ENCODE measurements at places on chromosomes 3 and 15.

DNA sequence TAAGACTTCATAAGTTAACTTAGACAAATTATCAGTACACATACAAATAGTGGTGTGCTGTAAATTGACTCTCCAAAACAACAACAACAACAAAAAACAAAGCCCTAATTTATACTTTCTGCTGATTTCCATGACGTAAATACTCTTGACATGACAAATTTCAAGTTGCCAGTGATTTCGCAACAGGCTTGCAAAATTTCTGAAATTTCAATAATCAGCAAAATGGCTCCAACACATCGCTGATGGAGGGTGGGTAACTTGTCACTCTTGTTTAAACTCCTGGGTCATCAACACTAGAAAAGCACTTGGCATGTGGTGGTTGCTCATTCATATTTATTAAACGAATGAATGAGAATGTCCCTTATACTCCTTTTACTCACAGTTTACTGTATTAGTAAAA, 205.2 kb upstream of the SATB1 start:
- no peak for DNase-seq

DNA sequence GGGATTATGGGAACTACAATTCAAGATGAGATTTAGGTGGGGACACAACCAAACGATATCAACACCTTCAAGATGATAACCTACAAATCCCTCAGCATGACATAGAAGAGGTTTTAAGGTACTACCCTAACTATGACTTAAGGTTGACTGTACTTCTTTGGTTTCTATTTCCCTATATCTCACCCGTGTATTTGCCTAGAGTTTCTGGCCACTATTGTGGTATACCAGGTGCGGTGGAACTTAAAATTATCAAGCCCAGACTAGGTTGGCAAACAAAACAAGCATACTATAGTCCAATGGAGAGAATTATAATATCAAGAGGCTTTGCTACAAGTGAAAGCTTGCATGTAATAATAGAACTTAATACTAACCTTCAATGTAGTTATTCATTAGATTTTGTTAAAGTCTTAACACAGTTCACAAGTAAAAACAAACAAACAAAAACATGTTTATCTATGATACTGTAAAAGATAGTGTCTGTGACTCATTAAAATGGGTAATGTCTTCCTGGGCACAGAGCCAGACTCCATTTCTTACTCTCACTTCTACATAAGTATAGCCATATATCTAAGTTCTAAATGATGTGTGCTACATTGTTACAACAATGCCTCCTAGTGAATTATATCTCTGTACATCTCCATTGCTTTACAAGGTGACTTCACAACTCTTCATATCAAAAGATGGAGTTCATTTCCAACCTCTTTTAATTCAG, 479.1 kb downstream of the ZBBX start:
- DNase-seq = peak; percentile 6

GRCh38 chr3:71050166-71050537, 533.4 kb downstream of the FOXP1 start:
- peak; percentile 79 for DNase-seq

DNA sequence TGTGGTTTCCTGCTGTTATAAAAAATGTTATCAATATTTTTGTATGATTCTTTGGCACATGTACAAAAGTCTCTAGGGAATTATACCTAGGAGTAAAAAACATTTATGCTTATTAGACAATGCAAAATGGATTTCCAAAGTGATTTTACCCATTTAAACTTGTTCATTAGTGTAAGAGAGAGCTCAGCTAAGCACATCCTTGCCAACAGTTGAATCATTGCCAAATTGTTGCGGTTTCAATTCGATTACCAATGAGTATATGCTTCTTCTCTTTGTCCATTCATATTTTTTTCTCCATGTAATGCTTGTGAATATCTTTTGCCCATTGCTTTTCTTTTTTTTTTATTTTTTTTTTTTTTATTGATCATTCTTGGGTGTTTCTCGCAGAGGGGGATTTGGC, 17.2 kb downstream of the CASR start:
- DNase-seq = no peak

DNA sequence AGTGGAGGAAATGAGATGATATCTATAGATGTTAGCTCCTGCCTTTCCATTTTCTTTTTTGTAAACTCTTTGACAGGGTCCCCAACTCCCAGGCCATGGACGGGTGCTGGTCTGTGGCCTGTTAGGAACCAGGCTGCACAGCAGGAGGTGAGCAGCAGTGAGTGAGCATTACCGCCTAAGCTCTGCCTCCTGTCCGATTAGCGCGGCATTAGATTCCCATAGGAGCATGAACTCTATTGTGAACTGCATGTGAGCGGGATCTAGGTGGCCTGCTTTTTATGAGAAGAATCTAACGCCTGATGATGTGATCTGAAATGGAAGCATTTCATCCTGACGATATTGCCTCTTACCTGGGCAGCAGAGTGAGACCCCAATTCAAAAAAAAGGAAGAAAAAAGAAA, 56.8 kb upstream of the CHD2 start:
- no peak for DNase-seq

- DNase-seq = no peak
Measured at GRCh38 chr3:193388361-193388760, 9.8 kb upstream of the ATP13A5 start.

DNA sequence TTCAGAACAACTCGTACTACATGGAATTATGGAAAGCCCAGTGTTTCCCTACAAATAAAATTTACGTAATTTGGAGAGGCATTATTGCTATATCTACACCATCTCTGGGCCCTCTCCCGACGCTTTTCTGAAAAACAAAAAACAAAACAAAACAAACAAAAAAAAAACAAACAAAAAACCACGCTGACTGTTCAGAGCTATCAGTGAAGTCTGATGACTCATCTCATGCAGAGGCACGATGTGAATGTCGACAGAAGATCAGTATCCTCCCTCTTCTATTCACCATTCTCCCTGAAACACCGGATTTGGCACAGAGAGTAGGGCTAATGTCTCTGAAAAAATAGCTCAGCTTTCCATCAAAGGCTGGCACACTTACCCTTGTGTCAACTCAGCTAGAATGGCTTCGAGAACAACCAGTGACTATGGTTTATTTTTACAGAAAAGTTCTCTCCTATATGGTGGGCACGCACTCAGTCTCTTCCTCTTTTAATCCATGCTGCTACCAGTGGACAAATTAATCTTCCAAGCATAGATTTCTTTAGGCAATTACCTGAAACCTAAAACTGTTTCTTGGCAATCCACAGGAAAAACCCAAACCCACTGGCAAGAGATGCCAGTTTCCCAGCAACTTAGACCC, 1.5 kb downstream of the CRBN start:
- no peak for DNase-seq

GRCh38 chr15:68679961-68680371, 101.2 kb downstream of the CORO2B start:
- no peak for DNase-seq

DNA sequence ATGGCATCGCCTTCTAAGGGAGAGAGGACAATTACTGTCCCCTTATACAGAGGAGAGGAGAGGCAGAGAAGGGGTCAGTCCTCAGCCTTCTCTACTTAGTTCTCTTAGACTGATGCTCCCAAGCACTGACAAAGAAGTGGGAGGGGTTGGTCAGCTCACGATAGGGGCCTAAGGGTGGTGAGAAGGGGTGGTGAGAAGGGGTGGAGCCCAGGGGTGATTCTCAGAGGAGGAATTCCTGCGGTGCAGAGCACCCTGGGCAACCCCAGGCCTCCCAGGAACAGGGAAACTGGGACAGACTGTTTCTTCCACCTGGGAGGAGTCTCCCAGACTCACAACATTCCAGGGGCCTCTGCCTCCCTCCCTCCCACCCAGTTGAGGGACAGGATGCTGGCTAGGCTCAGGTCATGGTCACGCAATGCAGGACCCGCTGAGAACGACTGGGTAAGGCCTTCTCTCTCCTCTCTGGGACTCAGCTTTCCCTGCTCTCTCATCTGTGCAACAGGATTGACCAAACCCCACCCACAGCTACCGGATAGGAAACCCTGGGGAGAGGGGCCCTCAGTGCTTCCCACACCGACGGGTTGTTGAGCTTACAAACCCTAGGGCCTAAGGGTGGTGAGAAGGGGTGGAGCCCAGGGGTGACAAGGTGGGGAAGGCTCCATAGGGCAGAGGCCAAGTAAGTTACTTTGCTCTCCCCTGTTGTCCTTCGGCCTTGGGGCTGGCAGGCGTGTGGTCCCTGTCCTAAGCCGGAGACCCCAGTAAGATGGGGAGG, 1.5 kb downstream of the TPRA1 start:
- peak; percentile 68 for DNase-seq

DNA sequence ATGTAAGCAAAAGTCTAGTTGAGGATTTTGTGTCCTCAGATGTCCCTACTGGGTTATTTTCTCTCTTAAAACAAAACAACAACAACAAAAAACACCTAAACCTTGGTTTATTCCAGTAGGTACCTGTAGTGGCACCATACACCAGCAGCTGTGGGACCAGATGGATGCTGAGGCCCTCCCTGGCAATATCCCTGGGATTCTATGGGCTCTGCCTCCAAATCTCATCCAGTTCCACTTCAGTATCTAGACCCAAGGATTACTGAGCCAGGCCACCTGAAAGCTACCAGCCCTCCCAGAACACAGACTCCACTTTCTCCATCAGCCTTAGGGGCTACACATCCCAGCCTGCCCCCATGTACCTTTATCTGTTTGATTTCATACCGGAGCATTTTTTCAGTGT, 1.7 kb downstream of the TIMP4 start:
- no peak for DNase-seq

- DNase-seq = no peak
Measured at GRCh38 chr3:179432021-179432420, 19.2 kb downstream of the GNB4 start.

- no peak for DNase-seq
Measured at GRCh38 chr3:71128961-71129360, 454.6 kb downstream of the FOXP1 start.
